ENCODE measurements at places on chromosomes 6 and 20.

GRCh38 chr6:105388392-105388791 is 14.5 kb downstream of the PREP start:
- DNase-seq: no peak

GRCh38 chr6:166852451-166852975 is 103.8 kb downstream of the RNASET2 start:
- no peak for DNase-seq

DNA sequence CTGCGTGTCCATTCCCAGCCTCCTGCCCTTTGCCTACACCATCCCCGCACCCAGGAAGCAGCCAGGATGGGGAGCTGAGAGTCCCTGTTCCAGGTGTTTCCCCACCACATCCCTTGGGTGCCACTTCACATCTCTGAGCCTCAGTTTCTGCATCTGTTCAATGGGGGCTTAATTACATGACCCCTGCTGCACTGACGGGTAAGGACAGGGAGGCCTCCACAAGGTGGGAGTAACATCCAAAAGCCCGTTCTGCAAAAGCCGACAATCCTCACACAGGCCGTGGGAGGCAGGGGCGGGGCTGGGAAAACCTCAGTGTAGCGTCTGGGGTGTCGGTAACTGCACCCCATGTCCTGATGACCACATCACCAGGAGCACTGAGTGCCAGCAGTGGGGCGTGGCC is 41.3 kb downstream of the GRM4 start:
- no peak for DNase-seq

DNA sequence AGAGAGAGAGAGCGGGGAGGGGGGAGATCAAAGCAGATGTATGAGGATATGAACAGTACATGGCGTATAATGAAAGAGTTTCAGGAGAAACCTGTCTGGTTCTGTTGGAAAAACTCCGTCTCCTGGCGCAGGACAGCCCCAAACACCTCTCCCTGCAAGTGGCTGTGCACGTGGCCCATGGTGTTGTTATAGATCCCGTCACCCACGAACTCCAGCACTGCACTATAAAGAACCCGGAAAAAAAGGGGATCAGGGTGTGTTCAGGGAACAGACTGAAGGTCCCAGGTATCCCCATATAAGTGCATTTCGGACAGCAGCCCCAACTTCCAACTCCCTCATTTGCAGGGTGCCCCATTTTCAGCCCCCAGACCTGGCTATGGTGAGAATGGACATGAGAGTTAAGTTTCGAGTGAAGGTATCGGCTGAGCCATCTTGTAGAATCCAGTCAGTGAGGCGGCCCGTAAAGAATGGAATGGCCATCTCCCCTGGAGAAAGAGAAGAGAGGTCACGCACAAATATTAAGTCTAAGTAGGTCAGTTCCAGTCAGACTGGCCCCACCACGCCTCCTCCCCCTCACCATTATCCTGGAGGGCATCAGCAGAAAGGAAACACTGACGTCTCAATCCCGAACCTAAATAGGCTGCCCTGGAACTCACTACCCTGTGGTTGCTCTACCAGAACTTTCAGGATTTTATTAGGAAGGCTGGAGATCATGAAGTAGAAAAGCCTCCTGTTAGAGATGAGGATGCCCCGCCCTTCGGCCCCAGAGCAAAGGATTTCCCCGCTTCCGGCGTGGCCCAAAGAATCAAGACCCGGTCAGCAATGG is 1.3 kb downstream of the TAP1 start:
- no peak for DNase-seq

DNA sequence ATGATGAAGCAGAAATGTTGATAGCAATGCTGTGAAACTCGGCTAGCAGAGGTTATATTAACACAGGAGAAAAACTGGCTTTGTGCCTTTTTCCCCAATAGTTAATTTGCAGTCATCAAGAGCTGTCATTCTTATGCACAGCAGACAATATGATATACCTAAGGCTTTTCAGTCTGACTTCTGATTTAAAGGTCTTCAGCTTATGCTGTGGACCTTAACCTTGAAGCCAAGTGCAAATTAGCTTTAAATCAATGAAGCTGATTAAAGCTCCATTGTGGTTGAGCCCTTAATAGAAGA is 171.6 kb upstream of the ID4 start:
- DNase-seq: no peak

GRCh38 chr6:105001906-105002305 is 45.0 kb downstream of the LIN28B start:
- DNase-seq: no peak

GRCh38 chr6:24649691-24650090 is 3.7 kb upstream of the KIAA0319 start:
- DNase-seq: no peak

DNA sequence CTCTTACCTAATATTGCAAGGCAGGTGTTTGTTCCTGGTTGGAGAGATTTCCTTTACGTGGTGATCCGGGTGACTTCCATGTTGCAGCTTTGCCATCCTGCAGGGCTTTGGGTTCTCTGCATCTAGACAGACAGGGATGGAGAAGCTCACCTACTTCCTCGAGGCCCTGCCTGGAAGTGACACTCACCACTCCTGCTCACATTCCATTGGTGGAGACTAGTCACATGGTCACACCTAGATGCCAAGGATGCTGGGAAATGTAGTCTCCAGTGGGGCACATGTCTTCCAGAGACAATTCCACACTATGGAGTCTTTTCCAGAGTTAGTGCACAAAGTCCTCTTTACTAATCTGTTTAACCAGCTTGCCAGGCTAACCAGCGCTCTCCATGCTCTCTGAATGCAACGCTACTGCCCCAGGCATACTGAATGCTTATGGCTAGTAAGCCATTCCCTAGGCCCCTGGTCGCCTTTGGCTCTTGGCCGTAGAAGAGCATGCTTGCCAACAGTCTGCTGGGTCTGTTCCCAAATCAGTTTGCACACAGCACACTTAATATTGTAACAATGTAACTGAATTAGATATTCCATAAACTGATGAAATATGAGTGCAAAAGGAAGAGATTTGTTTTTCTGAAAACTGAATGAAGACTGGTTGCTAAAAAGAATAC is 6.7 kb upstream of the KCNK15 start:
- DNase-seq: peak; percentile 63

DNA sequence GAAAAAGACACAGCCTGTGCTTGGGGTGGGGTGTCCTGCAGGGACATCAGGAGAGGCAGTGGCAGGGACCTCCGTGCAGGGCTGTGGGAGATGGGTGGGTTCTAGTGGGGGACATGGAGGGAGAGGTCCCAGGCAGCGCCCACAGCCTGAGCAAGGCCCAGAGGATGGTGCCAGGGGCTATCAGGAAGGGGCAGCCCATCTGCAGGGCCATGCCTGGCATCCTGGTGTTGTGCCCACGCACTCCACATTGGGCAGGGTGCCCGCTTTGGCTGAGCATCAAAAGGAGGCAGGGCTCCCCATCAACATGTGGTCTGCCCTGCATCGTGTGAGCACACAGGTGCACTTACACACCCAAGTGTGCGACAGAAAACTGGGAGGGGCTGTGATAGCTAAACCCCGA is 184.3 kb upstream of the SNX9 start:
- no peak for DNase-seq

All from SHP77 (cell line).